ENCODE measurements at places on chromosomes 1 and 21. TPM values are rescaled to one million over a fixed set of nuclear protein-coding genes. Genes with fewer than 3 reads are reported as not detected.

VWA5B1 gene
- total RNA-seq = not detected

PLA2G2F gene
- total RNA-seq = not detected

LEMD1 gene
- not detected for total RNA-seq

OR2L13 gene
- not detected for total RNA-seq

All from bronchus fibroblast of lung (primary cell).